ENCODE measurements at places on chromosomes 3 and 15.

DNA sequence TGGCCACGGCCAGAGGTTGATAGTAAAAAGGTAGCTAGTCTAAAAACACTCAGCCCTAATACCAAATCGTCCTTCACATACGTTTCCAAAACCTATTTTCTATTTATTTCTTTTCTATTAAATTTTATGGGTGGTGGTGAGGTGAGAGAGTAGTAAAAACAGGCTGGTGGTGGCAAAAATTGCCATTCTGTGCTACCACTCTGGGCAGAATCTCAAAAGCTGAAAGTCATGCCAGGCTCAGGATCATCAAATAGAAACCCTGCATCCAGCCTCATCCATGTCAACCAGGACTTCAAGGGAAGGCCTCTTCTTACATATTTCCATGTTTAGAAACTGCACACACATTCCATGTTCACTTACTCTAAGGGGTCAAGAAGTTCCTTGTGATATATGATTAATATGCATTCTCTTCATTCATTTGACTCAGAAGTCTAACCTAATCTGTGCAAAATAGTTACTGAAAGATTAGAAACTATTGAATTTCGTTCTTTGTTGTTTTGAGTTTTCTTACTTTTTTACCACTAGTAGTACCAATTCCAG is 153.1 kb downstream of the TNIK start:
- DNase-seq = no peak

DNA sequence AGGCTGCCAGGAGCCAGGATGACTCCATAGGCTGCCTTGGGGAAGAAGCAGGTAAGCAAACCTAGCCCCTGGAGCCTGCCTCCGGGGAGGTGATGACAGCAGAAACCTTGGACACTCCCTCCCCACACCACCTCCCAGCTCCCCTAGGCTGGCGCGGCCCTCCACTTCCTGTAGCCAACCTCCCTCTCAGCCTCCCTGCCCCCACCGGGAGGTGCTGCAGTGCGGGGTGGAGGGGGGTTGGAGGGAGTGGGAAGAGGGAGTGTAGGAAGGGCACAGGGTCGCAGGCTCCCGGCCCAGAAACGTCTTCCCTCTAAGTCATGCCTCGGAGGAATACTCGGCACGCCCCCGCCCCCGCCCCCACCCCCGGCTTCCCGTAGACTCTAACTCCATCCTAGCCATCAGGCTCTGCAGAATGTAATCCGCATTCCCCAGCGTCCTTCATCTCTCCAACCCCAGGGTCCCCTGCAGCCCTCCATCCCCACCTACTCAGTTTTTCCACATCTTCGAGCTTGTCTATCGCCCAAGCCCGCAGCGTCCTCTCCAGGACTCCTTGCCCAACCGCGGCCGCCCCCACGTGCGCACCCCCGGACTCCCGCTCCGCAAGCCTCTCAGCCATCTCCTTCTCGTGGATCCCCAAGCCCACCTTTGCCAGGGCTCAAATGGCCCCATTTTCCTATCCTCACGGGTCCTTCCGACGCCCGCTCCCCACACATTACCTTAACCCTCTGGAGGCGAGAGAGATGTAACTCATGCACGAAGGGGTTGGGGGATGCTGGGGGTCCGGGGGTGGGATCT is 528 bp downstream of the LPCAT4 start:
- DNase-seq = peak; percentile 20

DNA sequence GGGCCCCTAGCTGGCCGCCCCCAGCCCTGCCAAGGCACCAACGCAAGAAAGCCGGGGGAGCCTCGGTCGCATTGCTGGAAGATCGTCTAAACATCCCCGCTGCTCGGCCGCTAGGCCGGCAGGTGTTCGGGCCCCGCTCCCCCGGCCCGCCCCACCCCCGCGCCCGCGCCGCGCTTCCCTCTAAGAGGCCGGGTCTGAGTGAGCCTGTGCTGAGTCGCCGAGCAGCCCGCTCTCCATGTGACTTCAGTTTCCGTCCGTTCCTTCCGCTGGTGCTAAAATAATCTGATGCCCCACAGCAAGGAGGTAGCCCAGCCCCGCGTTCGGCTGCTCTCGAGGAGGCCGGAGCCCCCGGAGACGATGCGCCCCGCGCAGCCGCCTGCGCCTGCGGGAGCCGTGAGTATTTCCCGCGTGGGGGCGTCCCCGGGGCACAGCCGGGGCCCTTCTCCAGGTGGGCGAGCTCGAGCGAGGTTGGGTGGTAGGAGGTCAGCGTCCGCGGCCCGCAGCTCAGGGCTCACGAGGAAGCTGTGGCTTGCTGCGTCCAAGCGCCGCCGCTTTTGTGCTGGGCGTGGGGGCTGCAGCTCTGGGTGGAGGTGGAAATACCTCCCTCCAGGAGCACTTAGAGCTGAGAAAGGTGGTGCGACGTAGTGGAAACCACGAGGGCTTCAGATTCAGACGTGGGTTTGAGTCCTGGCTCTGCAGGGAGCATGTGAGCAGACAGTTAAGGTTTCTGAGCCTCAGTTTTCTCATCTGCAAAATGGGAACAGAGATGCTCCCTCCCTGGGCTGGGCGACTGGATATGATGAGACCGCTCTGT is at the start of gene NRROS:
Gene NRROS (plus strand): TSS at position 212 of the 814 bp plus-strand sequence. CDS start 14,846 bp downstream, outside the sequence.
- peak; percentile 88 for DNase-seq

DNA sequence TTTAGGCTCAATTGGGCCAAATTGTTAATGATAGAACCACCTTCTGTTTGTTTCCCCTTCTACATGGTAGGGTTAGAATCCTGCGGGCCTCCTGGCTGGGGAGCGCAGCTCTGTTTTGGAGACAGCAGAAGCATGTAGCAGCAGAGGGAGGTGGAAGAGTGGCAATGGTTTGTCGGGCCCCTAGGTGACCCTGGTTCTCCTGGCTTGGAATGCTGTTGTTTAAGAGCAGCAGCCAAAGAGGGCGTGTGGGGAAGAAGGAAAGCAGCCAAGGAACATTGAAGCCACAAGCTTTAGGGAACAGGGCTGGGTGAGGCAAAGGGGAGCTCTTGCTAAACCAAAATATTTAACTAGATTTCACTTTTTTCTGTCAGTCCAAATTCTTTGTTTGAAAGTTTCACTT is 213.7 kb upstream of the NR2E3 start:
- DNase-seq = no peak

- DNase-seq = no peak
Measured at GRCh38 chr3:156664011-156664830, 10.2 kb upstream of the TIPARP start.

DNA sequence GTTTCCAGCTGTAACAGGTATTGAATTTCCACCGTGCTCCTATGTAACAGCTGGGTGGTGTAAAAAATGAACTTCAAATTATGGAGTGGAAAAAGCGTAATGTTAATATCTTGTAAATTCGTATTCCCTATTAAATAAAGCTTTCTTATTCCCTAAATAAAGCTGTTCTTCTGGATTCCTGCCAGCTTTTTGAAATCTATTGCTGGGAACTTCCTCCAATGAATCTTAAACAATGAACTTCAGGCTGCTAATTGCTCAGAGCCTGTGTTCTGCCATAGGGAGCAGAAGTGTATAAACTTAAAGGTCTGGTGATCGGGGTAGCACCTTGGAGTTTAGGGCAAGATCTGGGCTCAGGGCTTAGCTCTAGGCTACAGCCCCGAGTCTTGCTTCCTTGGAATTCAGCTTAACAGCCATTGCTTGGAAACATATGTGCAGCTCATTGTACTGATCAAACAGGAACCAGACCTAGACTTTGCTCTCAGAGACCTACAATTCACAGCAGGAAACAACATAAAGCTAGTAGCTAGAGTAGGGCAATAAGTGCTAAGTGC is 1.4 kb downstream of the ARL14 start:
- DNase-seq = no peak

DNA sequence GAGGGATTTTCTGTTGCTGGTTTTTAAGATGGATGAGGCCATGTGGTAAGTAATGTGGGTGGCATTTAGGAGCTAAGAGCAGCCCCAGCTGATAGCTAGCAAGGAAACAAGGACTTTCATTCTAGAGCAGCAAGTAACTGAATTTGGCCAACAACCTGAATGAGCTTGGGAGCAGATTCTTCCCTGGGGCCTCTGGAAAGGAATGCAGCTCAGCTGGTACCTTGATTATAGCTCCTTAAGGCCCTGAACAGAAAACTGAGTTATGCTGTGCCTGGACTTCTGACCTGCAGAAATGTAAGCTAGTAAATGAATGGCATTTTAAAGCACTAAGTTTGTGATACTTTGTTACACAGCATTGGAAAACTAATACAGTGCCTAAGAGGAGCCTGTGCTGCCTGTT is 565.5 kb downstream of the PDCD6IP start:
- peak; percentile 12 for DNase-seq

DNA sequence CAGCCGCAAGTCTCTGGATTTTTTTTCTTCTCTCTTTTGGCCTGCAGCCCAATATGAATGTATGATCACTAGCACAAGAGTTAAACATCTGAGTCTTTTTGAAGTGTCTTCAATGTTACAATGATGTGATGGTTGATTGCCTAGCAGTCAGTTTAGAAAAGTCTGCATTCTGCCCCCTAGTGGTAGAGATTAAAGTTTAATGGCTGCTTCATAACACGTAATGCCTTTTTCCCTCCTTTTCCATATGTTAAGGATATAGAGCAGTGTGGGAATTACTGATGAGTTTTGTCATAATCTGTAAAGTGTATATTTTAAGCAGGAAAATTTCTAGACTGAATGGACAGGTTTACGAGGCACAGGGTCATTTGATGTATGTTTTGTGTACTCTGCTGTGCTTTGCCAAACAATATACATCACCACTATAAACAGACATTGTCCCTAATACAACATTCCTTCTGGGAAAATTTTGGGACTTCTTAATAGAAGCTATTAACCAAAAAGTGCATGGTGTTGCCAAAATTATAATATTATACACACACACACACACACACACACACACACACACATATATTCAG is 1038.5 kb upstream of the NR2F2 start:
- peak; percentile 54 for DNase-seq

DNA sequence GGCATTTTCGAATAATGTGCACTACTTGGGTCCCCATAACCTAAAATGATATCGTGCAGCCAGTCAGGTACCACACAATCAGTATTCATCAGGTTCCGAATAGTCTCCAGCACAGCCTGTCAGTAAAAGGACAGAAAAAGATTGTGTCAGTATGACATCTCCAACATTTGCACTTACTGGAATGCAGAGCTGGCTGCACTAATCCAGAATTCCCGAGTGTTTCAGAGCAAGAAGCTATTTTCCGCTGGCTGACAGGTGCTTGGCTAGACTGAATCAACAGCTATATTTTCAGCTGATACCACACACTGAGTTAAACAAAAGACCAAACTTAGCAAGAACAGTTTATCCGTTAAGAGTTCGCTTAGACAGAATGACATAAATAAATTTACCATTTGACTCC is 68.8 kb downstream of the AQR start:
- DNase-seq = no peak

GRCh38 chr3:78322780-78323179 is 1282.9 kb downstream of the ROBO2 start:
- DNase-seq = no peak

- peak; percentile 23 for DNase-seq
Measured at GRCh38 chr15:31752065-31752762, 278.1 kb upstream of the CHRNA7 start.

- DNase-seq = no peak
Measured at GRCh38 chr15:82768414-82769054, 37.3 kb downstream of the FSD2 start.
